ENCODE measurements at places on chromosomes 11 and 22.

DNA sequence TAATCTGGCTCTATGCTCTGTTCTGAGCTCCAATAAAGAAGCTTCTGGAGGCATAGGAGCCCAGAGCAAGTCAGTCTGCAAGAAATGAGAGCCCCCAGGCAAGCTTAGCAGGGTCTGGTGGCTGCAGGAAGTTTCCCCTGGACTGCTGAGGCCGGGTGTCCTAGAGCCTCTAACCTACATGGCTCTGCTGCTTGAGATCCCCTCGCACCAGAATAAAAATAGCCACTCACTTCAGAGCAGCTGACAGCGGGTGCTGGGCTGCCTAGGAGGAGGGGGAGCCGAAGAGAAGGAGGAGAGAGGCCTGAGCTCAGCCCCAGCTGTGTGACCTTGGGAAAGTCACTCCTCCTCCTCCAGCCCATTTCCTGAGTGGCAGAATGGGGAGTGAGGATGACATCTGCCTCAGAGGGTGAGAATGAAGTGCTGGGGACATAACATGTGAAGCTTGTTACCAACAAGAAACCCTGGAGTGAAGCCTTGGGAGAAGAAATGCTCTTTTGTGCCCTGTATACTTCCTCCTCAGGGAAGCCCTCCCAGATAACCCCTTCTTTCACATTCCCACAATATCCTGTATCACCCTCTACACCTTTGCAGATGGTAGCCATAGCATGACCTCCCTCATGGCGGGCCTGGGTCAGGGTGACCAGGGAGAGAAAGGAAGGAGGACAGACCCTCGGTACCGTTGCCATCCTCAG is 3.6 kb upstream of the INPP5J start:
- no peak for DNase-seq

GRCh38 chr11:117759305-117759704 is 37.7 kb downstream of the DSCAML1 start:
- DNase-seq, result no peak

DNA sequence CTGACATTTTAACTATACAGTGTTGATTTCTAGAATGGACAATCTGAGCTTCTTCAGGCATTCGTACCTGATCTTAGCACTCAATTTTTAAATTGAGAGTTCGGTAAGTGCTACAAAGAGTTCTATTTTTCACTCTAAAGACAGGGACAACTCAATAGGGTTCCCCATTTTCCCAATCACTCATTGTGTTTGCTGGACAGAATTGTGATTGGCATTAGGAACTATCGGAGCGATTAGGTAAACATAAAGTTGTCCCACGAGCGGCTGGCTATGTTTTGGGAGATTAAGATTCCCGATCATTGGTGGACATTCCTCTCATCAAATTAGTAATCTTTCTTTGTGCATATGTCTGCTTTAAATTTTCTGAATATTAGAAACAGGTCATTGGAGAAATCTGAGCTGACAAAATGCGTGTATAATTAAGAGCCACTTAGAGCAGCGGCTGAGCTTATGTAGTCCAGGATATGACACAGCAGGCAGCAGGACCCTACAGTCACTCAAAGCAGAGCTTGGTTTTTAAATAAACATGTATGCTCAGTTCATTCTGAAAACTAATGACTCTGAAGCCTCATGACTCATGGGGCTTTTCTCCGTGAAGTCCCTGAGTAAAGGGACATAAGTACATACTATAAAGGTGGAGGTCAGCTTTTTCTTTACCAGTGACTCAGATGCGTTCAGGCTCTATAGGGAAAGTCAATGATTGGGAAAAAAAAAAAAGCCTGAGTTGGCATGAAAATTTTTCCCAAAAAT is 109.4 kb downstream of the GRIA4 start:
- peak; percentile 16 for DNase-seq

DNA sequence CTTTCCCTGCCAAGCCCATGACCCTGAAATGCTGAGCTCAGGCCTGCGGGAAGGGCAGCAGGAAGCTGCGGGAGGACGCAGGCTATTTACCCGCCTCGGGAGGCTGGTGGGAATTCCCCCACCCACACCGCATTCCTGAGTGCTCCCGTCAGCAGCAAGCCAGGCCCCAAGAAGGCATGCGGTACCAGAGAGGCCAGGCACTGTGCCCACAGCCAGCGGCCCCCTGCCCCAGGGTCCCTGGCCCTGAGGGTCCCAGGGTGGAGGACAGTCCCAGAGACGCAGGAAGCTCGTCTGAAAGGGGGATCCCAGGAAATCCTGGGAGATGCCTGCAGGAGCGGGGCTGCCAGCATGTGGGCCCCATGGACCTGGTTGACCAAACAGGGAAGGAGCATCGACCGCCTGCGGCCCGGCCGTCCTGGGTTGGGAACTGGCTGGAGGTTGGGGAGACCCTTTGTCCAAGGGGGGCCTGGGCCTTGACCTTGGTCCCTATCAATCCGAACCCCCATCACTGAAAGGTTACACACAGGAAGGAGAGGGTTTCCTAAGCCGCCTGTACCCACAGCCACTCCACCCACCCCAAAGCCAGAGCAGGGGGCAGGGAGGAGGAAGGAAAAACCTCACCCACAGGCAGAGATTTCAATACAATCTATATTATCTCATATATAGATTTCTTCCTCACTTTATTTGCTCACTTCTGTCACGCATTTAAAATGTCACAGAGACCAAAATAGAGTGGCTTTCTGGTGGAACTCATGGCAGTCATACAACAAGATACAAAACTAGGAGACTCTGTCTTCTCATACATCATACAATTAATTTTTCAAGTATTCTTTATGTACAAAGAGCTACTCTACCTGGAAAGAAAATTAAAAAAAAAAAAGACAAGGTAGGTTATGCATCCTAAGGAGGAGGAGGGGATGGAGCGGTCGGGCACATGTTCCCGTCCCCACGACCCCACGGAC is 17.1 kb downstream of the MAFF start:
- DNase-seq, result peak; percentile 88

GRCh38 chr22:20637750-20638506 is 130.5 kb downstream of the MED15 start:
- DNase-seq, result no peak

DNA sequence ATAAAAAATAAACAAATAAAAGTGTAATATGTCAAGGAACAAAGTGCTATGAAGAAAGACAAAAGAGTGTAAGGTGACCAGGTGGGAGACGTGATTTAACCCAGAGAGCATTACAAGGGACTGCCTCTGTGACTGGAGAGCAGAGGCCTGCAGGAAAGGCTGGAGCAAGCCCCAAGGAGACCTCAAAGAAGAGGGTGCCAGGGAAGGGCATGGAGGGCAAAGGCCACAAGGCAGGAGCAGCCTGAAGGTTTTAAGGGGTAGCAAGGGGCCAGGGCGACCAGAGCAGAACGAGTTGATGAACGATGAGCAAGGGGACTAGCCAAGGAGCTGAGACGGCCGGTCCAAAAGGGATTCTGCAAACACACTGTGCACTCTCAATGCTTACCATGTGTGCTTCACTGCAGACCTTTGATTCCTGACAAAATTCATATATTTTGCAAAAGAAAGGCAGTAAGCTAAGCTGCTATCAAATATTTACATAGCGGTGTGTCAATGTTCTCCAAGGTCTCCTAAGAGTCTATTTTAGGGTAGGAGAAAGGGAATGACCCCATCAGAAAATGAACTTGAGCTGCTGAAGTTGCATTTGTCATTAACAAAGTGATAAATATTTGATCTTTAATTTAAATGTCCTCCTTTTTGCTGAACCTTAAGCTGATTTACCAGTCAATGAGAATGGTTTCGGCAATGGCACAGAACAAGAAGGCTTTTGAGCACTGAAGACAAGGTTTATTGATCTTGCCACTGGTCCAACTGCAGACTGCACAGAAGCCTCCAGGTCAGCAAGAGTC is 50.5 kb downstream of the SMCO4 start:
- DNase-seq, result no peak

GRCh38 chr11:17550450-17551346 is 3.6 kb downstream of the OTOG start:
- DNase-seq, result no peak

GRCh38 chr11:76694664-76695063 is 24.1 kb upstream of the LRRC32 start:
- DNase-seq, result peak; percentile 72

DNA sequence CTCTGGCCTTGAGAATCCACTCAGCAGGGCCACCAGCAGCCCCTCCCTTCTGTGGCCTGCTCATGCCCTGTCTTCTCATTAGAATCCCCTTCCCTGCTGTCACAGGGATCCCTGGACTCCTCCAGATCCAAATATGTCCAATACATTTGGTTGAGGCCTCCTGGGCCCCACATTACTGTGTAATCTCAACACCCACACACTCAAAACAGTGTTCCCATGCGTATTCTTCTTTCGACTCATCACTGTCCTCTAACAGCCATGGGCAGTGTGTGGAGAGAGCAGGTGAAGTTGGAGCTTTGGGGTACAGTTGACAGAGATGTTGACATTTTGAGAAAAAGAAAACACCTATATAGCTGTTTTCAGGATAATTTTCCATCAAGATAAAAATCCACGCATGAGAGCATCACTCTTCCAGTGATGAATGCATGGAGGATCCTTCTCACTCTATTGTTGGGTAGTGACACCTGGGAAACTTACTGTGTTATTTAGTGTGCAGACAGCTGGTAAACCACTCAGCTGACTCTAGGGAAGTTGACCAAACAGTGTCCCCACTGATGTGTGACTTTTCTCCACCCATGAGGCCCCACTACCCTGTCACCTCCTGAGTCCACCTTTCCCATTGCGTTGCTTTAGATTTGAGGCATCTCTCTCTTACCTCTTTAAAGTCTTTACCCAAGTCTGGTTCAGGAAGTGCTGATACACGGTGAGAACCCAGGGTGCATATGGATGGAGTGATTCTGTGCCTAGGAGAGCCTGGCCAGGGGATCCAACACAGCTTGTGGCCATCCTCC is 28.7 kb upstream of the VPREB1 start:
- no peak for DNase-seq

DNA sequence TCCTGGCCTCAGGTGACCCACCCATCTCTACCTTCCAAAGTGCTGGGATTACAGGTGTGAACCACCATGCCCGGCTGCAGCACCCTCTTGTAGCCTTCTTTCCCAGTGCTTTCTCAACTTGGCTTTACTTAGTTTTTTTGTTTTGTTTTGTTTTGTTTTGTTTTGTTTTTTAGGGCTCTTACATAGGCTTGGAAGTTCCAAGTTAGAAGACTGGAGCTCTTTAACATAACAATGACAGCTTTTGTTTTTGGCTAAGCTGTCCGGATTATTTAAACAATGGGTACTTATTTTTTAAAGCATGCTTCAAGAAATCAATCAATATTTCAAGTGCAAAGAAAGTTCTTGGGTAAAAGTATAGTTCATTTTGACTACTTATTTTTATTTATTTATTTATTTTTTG is 25.9 kb downstream of the KMT2A start:
- DNase-seq, result no peak

- no peak for DNase-seq
These were observed 233.4 kb upstream of the DDI1 start for GRCh38 chr11:103803062-103803461.

DNA sequence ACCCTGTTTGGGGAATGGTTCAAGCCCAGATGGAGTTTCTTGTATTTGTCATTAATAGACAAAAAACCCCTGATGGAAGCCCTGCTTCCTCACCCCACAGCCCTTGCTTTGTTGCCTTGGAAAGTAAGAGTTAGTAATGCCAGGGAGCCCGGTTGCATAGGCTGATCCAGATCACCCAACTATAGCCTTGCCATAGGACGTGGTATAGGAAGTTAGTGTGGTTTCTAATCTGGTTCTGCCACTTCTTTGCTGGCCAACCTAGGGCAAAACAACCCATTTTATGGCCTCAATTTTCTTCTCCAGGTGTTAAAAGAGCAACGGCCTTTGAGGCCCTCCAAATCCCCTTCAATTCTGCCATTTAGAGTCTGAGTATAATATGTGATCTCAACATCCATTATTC is 97.9 kb downstream of the STIM1 start:
- no peak for DNase-seq

- peak; percentile 57 for DNase-seq
These were observed 85.8 kb downstream of the EFCAB6 start for GRCh38 chr22:43726322-43726721.

GRCh38 chr11:9615031-9615451 is 41.6 kb downstream of the WEE1 start:
- DNase-seq, result no peak

GRCh38 chr11:78417888-78418583 is 416 bp upstream of the GAB2 start:
- DNase-seq, result peak; percentile 74

GRCh38 chr11:111944139-111944538 is 7.0 kb downstream of the DIXDC1 start:
- peak; percentile 87 for DNase-seq

- DNase-seq, result no peak
These were observed 8.5 kb downstream of the TMEM132A start for GRCh38 chr11:60932605-60933356.

DNA sequence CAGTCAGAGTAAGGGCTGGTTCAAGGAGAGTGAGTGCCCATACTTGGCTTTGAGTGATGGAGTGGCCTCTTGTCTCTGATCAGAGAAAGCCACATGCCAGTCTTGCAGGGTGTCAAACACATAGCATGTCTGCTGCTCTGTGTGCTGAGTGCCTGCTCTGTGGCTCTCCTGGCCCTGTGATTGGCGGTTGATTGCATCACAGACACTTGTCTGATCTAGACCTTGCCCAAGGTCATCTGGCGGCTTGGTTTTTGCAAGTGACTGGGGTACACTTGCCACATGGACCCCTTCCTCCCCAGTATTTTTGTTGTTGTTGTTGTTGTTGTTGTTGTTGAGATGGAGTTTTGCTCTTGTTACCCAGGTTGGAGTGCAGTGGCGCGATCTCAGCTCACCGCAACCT is 10.3 kb downstream of the OSBP2 start:
- DNase-seq, result no peak

GRCh38 chr11:118592616-118593367 is 14.6 kb upstream of the PHLDB1 start:
- DNase-seq, result peak; percentile 41

GRCh38 chr11:68128682-68129327 is 7.6 kb upstream of the CHKA start:
- DNase-seq, result peak; percentile 70

GRCh38 chr11:81004576-81004975 is 1563.7 kb upstream of the TENM4 start:
- DNase-seq, result no peak

- DNase-seq, result no peak
These were observed 190.3 kb upstream of the ZC3H12C start for GRCh38 chr11:109902764-109903433.

GRCh38 chr22:37103151-37103550 is 6.4 kb downstream of the TMPRSS6 start:
- no peak for DNase-seq

- peak; percentile 46 for DNase-seq
These were observed 3.3 kb upstream of the EPS8L2 start for GRCh38 chr11:702462-703461.

GRCh38 chr11:1651411-1651980 is 21.9 kb downstream of the KRTAP5-5 start:
- DNase-seq, result no peak

DNA sequence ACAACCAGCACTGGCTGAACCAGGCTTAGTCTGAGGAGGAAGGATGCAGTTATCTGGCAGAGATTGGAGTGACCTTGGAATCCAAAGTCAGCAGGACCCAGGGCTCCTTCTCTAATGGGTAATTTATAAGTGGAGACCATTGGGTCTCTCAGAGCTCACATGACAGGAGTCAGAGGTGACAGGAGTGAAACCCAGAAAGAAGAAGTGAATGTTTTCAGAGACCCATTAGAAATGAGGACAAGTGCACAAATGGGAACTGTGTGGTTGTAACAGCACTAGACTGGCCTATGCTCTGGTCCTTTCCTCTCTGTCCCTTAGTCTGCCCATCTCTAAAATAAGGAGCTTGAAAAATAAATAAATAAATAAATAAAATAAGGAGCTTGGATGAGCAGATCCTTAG is 107.4 kb downstream of the SERGEF start:
- no peak for DNase-seq

Data from fibroblast of gingiva (primary cell).